Kidney tubule cell (primary cell): ENCODE measurements at places on chromosomes 6 and 20.

DNA sequence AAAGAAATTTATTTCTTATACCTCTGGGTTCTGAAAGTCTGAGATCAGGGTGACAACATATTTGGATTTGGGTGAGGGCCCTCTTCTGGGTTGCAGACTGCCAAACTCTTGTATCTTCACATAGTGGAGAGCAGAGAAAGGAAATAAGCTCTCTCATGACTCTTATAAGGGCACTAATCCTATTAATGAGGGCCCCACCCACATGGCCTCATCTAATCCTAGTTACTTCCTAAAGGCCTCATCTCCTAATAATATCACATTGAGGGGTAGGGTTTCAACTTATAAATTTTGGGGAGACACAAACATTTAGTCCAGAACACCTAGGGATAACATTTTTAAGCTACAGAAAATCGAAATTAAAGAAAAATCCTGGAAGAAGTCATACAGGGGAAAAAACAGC, 5.1 kb upstream of the ZNF391 start:
- DNase-seq: no peak

- DNase-seq: peak; percentile 18
These were observed 45.1 kb upstream of the TBC1D7 start for GRCh38 chr6:13373488-13373886.

DNA sequence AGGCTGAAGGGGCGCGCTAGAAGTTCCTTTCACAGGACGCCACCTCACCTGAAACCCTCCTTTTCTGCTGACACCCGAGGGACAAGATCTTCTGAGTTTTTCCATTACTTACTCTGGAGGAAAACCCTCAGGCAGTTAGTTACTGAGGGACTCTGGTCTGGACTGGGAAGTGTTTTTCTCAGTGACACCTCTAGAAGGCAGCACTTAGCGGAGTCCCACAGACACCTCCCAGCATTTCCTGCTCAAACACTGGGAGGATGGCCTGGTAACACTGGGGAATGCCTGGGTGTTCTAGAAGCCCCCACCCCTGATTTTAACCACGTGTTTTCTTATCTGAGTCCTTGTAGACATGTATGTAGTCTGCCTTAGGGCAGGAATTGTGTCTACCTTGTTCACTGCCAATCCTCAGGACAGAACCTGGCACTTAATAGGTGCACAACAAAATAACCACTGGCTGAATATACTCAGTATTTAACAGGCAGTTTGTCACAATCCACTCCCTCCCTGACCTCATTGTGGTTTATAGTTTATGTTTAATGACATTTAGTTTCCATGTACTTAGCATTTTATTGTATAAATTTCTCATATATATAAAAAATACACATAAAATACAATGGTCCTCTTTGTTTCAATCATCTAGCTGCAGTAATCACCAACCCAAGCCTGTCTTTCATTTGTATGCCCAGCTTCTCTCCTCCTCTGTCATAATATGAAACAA, 4.8 kb downstream of the GSTA3 start:
- DNase-seq: no peak

- no peak for DNase-seq
These were observed 15.4 kb upstream of the TCF21 start for GRCh38 chr6:133873538-133873937.

- DNase-seq: no peak
These were observed 14.2 kb downstream of the SEC63 start for GRCh38 chr6:107943626-107944439.

GRCh38 chr20:24766143-24766527, 182.9 kb upstream of the CST7 start:
- no peak for DNase-seq

DNA sequence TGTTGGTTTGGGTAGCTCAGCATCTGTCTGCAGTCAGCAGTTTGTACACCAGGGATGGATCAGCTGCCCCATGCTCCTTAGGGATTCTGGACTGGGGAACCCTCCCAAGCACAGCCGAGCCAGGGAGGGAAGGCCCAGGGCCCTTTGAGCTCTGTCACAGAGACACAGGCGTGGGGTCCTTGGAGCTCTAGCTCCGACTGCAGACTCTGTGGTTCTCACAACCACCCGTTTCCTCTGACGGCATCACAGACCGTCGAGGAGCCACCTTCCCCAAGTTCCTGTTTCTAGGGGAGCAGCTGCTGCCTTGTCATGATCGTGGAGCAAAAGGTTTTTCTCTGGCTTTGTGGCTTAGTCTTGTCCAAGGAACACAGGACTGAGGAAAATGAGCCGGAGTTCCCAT, at the start of gene SLA2:
Gene SLA2 (minus strand): TSS at position 199 of the 400 bp plus-strand sequence. CDS start 4,861 bp downstream, outside the sequence.
- DNase-seq: no peak

GRCh38 chr6:99606656-99607415, at the start of gene PRDM13:
TSS of gene PRDM13 (plus strand) at chr6:99606833. CDS start at chr6:99607035, 202 bp downstream.
- no peak for DNase-seq

- no peak for DNase-seq
These were observed 51.5 kb downstream of the GMDS start for GRCh38 chr6:2193931-2194330.

DNA sequence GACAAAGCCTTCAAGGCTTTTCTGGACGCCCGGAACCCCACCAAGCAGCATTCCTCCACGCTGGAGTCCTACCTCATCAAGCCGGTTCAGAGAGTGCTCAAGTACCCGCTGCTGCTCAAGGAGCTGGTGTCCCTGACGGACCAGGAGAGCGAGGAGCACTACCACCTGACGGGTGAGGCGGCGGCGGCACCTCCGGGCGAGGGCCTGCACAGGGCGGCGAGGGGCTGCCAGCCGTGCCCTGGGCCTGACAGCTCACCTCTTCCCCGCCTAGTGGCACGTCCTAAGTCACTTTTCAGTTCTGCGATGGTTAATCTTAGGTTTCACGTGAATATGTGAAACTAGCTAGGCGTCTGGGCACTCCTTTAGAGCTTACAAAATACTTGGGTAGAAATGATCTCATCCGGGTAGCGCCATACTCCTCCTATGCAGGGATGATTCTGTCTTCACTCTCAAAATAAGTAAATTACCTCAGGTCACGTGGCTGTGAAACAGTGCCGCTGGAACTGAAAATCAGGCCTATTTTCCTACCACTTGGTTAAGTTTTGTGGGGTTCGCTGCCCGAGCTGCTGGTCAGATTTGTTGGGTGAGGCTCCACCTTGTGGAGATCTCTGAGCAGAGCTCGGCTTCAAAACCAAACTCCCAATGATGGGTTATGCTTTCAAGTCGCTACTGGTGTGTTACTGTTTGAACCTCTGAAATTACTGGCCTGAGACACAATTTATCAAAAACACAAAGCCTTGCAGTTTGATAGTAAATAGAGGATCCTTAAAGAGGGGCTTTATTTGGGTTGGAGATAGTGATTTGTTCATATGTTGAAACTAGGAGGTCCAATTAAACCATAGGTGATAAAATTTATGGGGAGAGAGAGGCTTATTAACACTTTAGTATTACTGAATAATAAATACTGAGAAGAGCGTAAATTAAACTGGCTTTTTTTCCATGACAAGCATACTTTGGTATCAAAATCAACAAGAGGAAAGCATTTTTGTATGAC, 15.5 kb upstream of the CLDN20 start:
- DNase-seq: peak; percentile 47

DNA sequence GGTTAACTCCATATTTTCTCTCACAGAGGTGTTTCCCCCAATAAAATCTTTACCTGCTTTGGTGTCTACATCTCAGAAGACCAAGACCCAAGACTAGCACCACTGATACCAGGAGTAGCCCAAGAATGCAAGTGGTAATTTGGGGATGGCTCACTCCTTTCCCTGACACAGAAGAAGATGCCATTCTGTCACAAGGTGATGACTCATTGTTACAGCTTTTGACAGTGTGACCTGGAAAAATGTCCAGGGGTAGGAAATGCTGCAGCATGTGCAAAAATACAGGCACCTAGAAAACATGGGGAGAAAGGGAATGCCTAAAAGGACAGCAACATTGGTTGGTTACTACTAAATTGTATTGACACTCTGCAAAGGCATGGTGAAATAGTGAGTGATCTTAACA, 254.0 kb upstream of the GJE1 start:
- DNase-seq: peak; percentile 27

DNA sequence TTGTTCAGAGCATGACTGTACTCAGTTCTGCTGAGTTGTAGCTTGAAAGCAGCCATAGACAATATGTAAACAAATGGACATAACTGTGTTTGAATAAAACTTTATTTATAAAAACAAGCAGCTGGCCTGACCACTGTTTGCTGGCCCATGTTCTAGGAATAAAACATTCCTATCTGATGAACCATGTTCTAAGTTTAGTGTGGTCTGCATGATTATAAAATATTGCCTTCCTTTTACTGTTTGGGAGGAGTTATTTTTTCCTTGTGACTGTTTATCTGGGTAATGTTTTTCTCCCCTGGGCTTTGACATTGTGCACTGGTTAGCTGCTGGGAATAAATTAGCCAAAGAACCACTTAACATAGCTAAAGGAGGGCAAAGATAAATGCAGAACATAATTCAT, 55.1 kb downstream of the CDS2 start:
- DNase-seq: peak; percentile 25

DNA sequence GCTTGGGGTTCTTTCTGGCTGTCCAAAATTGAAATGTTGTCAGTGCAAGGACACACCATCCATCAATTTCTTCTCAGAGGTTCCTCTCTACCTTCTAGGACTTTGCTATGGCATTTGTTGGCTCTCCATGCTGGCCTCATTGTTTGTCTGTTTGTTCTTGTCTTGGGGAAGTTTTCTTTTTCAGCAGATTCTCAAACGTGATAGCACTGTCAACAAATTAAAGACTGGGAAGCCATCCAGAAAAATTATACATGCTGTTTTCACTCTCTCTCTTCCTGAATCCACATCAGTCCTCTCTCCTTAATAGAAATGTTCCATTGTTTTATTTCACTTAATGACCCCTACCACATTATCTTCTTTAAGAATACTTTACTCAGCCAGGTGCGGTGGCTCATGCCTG, 130.4 kb downstream of the PCSK2 start:
- DNase-seq: no peak

- no peak for DNase-seq
These were observed 132.7 kb downstream of the AGPAT4 start for GRCh38 chr6:161141173-161141572.
